ENCODE measurements at places on chromosomes 3 and 15.

DNA sequence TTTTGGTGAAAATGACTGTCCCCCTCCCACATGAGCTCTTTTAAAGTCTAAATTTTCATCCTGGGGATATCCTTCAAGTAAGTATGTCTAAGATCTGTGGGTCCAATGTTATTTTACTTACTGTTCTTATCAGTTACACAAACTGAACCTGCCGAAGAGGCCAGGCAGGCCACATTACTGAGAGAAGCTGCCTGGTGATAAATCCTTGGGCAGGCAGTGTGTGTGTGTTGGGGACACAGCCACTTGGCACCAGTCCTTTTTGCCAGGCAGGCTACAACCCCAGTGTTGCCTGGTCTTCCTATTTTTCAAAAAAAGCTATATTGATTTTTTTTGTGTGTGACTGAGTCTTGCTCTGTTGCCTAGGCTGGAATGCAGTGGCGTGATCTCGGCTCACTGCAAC lies 50.6 kb upstream of the RASA2 start:
- no peak for DNase-seq

DNA sequence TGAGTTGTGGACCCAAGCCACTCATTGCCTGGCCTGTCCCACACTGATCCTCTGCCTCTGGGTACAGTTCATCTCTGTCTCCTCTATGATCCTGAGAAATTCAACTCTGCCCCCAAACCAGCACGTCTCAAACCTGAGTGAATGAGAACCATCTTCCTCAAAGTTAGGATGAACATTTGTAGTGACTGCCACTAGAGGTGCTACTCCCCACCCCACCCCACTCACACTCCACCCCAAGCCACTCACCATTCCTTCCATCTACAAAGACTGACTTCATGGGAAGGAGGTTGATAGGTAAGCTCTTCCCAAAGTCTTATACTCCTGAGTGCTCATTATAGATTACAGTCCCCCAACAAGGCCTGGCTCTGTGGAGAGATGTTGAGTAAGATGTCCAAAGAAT lies 43.8 kb downstream of the NEK10 start:
- DNase-seq: no peak

DNA sequence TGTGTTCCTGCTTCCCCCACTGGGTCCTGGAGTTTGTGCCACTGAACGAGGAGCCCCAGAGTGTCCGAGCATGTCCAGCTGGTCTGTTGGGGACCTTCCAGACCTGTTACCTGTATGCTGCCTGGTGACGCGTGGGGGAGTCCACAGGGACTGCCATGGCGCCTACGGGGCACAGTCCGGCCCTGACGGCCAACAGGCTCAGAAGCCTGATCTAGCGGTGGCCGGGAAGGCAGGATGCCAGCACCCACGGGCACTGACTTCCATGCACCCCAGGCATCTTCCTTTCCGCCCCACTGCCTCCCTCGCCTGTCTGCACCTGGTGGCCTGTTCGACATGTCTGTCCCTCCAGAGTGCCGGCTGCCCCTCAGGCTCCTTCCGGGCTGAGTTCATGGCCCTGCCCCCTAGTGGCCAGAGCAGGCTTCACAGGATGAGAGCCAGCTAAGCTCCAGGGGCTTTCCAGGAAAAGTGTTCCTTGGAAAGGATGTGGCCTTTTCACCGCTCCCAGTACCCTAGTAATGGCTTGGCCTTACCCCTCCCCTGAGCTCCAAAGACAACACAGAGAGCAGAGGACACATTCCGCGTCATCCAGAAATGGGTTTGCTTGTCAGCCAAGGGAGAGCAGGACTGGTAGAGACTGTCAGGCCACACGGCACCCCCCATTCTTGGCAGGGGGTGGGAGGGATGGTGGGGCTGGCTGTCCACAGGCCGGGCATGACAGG lies 35.7 kb downstream of the NGRN start:
- peak; percentile 61 for DNase-seq

- peak; percentile 46 for DNase-seq
These were observed 43.5 kb upstream of the UBE2E1 start for GRCh38 chr3:23762214-23762613.

- no peak for DNase-seq
These were observed 152.4 kb upstream of the DPH6 start for GRCh38 chr15:35698331-35698730.
